Stimulated activated CD4-positive, alpha-beta T cell treated with anti-CD3 and anti-CD28 coated beads, Interleukin-15, amount 100 ng/mL, for 1 hour (primary cell): ENCODE measurements at places on chromosomes 13 and 19.

GRCh38 chr19:45253396-45254027 is 2.4 kb downstream of the MARK4 start:
- no peak for DNase-seq

- DNase-seq = no peak
Measured at GRCh38 chr19:401866-402511, 7.0 kb downstream of the C2CD4C start.

DNA sequence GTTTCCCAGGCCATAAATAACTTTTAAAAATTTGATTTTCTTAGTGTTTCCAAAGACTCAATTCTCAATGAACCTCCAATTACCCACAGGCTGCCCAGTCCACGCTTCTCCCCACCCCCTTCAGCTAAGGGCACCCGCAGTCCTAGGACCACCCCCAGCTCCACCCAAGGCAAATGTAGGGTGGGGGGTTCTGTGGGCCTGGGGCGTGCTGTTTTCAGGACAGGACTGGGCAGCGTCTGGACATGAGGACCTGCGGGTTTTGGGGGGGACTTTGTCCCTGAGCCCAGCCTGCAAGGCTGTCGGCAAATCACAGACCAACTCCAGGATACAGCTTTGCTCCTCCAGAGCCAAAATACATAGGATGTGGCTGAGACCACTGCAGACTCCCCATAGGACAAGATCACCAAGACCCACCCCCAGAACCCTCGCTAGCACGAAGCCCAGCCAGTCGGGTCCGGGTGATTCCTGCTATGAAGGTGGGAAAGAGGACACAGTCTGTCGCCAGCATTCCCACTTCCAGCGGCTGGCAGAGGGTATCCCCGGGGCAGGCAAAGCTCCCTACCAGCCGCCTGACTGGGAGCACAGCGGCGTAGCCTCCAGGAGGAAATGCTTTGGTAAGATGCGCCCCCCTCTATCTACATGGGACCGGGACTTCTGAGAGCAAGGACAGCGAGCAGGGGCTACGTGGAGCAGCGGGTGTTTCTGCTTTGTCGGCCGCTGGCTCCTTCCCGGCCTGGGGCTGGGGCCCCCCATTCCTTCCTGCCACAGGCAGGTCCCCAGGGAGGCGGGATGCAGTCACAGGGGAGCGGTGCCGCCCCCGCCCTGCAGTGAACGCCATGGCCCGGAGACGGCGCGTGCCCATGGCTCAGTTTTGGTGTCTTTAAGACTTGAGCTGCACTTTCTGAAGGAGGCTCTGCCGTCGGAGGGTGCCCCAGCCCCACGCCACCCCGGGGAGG is 1.6 kb upstream of the TIMM13 start:
- DNase-seq = no peak

DNA sequence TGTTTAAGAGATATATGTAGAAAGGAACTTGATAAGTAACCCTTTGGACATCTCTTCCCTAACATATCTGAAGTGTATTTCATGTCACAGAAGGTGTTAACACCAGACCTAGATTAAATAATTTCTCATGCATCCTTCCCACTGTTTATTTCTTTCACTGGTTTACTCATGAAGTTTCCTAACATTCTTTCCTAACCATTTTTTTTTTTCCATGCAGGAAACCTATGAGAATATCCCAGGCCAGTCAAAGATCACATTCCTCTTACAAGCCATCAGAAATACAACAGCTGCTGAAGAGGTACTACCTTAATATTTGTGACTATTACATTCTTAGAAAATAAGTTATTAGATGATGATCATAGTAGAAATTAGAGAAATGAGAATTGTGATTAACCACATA is 28.8 kb downstream of the IPO5 start:
- no peak for DNase-seq

GRCh38 chr13:32639502-32640105 is 53.4 kb downstream of the PDS5B start:
- no peak for DNase-seq

GRCh38 chr13:60118696-60119400 is 44.9 kb downstream of the DIAPH3 start:
- DNase-seq = no peak

GRCh38 chr19:6273701-6274601 is 5.8 kb downstream of the MLLT1 start:
- no peak for DNase-seq

DNA sequence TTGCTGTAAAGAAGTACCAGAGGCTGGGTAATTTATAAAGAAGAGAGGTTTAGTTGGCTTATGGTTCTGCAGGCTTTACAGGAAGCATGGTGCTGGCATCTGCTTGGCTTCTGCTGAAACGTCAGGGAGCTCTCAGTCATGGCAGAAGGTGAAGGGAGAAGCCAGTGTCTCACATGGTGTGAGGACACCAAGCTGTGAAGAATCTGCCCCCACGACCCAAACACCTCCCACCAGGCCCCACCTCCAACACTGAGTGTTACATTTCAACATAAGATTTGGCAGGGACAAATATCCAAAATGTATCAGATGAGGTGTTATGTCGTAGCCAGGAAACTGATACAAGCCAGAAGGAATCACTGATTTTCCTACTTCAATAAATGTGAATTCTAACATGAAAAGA is 136.5 kb downstream of the CYSLTR2 start:
- no peak for DNase-seq

DNA sequence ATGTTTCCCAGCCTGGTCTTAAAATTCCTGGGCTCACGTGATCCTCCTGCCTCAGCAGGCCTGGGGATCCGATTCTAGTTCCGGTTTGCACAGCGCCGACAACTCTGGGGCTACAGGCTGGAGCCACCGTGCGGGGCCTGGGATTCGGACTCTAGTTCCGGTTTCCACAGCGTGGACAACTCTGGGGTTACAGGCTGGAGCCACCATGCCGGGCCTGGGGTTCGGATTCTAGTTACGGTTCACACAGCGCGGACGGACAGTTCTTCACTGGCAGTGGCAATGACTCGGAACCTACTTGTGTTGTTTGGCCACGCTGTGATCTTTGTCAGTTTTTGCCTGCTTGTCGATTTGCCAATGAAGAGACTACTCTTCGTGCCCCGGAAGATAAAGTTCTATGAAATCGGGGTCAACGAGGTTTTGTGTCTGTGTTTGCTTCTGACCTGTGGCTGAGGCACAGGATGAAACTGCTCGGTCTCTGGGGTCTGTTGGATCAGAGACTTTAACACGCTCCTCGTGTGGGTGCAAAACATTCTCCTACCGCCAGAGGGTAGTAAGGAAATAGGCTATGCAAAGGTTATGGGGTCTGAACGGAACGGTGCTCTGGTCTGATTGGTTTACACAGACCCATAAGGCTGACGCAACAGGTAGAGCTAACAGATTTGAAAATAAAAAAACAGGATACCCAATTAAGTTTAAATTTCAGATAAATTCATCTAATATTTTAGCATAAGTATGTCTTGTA is 12.1 kb upstream of the ZSCAN1 start:
- DNase-seq = no peak

DNA sequence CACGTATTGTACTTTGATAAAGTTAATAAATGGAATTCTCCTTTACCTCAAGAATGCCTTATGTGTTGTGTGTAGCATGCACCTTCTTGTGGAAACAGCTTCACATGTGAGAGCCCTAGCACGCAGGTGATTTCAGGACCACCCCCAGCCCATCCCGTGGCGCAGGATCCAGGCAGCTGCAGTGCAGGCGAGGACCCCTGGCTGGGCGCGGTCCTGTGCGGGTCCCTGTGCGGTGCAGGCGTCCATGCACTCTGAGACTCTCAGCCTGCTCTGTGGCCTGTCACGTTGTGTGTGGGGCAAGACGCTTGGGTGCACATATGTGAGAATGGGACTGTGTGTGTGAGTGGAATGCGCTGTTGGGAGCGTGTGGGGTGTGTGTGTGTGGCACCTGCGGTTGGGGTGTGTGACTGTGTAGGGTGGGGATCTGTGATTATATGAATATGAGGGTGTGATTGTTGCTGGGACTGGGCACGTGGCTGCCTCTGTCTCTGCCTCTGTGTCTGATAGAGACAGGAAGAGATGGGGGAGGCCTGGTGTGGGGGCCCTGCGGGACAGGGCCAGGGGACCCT is 30.8 kb downstream of the WTIP start:
- DNase-seq = no peak

DNA sequence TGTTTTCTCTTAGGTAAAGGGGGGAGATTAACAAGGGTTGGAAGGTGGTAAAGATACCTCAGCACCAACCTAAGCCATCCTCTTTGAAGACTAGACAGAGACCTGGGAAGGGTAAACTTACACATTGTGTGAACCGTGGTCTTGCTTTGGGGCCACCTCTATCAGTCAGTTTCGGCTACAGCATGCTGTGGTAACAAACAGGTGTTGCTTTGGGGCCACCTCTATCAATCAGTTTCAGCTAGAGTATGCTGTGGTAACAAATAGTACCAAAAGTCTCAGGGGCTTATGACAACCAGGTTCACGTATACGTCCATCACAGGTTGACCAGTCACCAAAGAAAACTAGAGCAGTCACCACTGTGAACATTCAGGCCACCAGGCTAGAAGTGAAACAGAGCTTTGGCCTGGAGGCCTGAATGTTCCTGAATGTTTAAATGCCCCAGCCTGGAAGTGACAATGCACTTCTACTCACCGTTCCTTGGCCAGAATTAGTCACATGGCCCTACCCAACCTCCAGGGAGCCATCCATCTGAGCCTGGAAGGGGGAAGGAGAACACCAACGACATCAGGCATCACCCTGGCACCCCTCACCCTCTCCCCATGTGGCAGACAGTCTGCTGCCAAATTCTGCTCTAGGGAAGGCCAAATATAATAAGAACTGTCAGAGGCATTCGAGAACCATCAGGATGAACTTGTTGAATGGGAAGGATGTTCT is 3.8 kb downstream of the FXYD7 start:
- DNase-seq = no peak

DNA sequence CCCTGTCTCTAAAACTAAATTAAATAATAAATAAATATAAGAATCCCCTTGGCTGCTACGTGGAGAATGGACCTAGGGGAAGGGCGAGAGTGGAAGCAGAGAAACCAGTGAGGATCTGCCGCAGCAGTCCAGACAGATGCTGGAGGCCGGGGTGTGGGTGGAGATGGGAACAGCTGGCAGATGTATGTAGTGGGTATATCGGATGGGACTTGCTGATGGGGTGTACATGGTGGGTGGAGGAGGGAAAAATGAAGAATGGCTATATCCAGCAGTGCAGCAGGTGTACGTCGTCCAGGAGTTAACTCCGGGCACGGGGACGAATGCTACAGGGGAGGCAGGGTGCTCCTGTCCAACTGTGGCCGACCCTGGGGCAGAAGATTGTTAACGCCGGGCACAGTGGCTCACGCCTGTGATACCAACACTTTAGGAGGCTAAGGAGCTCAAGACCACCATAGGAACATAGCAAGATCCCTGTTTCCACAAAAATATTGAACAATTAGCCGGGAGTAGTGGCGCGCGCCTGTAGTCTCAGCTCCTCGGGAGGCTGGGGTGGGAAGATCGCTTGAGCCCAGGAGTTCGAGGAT is 654 bp downstream of the CEP89 start:
- no peak for DNase-seq

DNA sequence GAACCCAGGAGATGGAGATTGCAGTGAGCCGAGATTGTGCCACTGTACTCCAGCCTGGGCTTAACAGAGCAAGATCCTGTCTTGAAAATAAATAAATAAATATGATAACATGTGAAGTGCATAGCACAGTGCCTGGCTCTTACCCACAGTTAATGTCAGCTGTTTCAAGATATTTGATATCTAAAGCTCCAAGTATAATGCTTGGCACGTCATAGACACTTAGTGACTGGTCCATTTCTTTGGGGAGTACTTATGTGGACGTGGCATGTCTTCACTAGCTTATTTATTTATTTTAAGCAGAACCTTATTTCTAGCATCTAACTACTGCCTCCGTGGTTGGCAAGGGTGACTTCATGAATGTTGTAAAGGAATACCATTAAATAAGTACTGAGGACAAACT is 18.8 kb downstream of the GARRE1 start:
- no peak for DNase-seq

GRCh38 chr13:76638882-76639281 is 247.3 kb downstream of the KCTD12 start:
- no peak for DNase-seq

DNA sequence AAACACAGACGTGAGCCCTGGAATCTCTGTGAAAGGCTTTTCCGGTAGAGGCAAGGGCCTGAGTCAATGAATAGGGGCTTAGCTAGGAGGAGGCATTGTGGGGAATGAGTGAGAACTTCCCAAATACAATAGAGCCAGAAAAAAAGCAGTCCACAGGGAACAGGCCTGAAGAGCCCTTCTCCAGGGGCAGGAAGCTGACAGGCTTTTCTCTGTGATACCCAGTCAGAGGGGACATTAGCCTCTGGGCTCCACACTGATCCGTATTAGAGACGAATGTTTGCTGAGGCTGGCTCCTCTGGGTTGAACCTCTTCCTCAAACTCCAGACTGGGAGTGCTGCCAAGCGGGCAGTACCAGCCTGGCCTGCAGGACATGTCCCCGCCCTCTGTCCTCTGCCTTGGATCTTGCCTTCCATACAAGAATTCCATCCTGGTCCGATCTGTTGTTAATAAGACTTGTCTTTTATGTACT is 2.3 kb downstream of the DHRS12 start:
- DNase-seq = no peak

DNA sequence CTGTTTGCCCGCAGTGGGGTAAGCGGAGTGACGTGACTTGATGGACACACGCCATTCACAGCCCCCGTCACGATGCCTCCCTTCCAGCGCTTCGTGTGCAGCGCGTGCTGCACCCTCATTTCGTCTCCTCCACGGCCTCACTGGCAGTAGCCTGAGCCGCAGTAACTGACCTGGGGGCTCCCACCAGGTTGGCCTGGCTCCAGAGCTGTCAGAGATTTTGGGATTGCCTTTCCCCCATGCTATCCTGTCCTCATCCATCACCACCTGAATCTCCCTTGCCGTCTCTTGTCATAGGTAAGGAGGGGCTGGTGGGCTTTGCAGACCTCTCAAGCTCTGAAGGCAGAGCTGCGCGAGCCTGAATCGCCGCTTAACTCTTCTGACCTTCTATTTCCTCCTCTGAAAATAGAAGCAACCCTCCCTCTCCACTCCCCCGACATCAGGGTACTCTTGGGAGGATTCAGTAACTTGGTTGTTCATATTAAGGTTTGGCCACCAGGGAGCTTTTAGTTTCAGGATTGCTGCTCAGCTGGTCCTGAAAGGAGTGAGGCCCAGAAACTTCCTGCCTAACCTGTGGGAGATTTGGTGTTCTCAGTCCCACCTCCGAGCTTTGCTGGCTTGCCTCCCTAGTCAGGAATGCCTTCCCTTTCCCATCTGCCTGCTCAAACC is 27.9 kb downstream of the SIGLEC5 start:
- no peak for DNase-seq

- DNase-seq = no peak
Measured at GRCh38 chr19:54030895-54031586, 32.7 kb downstream of the VSTM1 start.

DNA sequence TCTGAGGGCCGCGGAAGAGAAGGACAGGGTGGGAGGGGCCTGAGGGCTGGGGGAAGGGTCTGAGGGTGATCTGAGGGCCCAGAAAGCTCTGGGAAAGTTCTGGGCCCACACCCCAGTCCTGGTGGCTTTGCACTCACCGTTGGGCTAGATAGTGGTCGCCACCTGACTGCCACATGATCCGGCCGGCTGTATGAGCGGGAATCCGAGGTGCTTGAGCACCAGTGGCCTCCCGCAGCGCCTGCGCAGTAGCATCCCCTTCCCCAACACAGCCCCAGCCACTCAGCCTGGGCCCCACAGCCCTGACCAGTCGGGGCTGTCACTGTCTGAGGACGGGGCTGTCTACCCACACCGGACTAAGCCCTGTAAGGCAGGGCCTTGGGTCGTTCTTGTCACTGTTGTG is 15.0 kb downstream of the PRODH2 start:
- no peak for DNase-seq

GRCh38 chr13:32726374-32727037 is 140.3 kb downstream of the PDS5B start:
- no peak for DNase-seq

GRCh38 chr13:85896516-85897450 is 97.6 kb upstream of the SLITRK6 start:
- no peak for DNase-seq
